ENCODE measurements at places on chromosomes 13 and 19. TPM values are rescaled to one million over a fixed set of nuclear protein-coding genes. Genes with fewer than 3 reads are reported as not detected.

Gene NLRP5
- total RNA-seq, result not detected

Gene GIPR
- 4.1 TPM for total RNA-seq

Gene ZNF616
- 15.0 TPM for total RNA-seq

Gene B3GNT8
- total RNA-seq, result 8.0 TPM

Gene ZNF578
- total RNA-seq, result 6.3 TPM

Measured in metanephros (tissue), 2 donors.